Stimulated activated CD8-positive, alpha-beta memory T cell treated with anti-CD3 and anti-CD28 coated beads, Interleukin-12 subunit alpha, Interleukin-12 subunit beta, amount 100 ng/mL, for 4 hours (primary cell): ENCODE measurements at places on chromosomes 1 and 21.

DNA sequence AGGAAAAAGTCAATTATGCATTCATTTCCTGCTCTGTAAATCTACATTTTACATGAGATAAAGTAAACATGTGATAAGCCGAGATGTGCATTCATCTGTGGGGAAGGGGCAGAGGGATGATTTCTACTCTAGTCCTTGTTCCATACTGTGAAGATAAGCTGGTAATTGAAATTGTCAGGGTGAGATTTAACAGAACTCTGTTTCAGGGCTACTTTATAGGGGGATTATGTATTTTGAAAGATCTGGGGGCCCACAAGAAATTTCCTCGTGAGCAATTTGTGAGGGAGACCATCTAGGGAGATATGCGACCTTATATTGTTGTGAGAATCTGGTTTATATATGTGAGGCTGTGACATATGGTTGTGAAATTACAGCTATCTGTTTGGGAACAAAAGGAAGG lies 73.1 kb upstream of the KCNK1 start:
- DNase-seq, result no peak

GRCh38 chr1:226353698-226354525 lies 44.9 kb upstream of the LIN9 start:
- DNase-seq, result no peak

DNA sequence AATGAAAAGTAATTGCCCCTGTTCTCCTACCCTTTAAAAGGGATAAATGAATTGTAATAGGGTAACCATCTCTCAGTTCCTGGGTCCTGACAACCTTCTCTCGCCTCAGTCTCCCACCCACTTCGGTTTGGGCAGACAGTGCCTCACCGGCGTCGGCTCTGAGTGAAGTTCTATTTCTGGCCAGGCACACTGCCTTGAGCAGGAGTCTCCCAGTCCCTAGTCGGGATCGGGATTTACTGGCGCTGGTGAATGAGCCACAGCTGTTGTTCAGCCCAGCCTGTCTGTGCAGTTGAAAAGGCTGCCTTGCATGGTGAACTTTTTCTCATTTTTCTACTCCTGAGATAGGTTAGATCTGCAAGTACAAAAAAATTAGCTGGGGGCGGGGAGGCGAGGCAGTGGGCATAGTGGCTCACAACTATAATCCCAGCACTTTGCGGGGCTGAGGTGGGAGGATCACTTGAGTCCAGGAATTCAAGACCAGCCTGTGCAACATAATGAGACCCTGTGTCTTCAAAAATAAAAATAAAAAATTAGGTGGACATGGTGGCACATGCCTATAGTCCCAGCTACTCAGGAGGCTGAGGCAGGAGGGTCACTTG lies 7.4 kb downstream of the PLEKHM2 start:
- DNase-seq, result no peak

GRCh38 chr1:57007948-57008347 lies 42.1 kb upstream of the C8B start:
- DNase-seq, result no peak

DNA sequence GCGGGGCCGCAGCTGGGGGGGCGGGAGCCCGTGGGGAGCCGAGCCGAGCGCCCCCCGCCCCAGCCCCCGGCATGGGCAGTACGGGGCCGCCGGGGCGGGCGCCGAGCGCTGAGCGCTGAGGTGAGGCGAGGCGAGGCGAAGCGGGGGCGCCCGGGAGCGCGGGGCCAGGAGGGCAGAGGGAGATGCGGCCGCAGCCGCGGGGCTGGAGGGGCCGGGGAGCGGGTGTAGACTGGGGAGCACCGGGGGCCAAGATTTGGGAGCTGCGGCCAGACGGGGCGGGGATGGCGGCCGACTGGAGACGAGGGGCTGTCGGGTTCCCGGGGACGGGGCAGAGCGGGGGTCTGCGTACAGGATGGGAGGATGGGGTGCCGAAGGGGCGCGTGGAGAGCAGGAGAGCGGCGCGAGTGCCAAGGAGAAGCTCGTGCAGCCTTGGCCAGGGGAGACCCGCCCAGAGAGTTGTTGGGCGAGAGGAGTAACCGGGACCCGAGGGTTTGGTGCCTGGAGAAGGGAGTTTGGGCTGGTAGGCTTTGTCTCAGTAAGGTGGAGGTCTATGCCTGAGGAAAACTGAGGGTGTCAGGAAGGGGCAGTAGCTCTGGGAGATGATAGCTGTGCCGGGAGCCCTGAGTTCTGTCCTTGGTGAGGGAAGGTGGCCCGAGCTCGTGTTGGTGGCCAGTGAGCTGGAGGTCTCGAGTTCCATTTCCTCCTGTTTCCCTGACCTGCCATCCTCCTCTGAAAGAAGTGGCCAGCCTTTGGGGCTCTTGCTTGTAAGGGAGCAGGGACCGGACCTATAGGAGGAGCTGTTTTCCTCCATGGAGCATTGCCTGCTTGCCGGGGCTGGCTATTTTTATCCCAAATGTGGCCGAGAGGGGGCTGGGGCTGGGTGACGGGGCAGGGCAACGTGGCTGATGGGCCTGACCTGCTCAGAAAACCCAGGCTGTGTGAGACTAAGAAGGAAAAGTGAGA lies 539 bp downstream of the ATP8B2 start:
- no peak for DNase-seq

DNA sequence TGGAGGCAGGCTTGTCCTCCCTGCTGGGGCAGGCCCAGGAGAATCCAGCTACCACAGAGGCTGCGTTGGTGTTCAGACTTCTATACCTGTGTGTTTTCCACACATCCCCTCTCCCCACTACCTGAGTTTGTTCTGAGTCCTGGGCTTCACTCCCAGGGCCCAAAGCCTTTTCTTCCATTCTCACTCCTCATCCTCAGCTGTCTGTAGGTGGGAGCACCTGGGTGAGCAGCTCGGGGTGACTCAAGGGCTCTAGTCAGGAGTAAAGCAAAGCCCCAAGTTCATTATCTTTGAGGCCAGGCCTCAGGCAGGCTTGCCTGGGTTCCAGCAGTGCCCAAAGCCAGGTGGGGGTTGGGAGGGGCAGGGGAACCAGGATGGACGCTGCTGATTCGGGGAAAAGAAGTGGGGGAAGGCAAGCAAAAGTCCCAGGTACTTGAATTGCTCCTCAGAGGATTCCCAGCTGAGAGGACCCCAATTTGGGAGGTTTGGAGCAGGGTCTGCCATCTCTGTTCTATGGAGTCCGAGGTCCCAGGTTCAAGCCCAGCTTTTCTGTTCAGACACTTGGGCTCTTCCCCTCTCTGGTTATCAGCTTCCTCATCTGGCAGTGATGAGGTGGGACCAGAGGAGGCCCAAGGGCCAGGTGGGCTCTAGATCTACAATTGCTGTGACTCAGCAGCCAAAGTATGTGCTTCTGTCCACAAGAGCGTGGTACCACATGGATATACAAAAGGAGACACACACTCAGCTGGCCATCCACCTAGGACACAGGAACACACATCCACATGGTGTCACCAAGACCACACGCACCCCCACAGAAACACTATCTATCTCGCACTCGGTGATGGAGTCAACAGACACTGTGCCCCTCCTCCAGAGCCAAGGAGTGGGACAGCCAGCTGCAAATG lies 5.8 kb upstream of the PTPN7 start:
- no peak for DNase-seq

- no peak for DNase-seq
Measured at GRCh38 chr1:209425959-209426358, 157.6 kb upstream of the CAMK1G start.

GRCh38 chr1:82483146-82483545 lies 682.4 kb downstream of the ADGRL2 start:
- no peak for DNase-seq

GRCh38 chr1:214425716-214426425 lies 125.5 kb downstream of the PTPN14 start:
- DNase-seq, result no peak

GRCh38 chr1:228107636-228108035 lies 1.5 kb downstream of the MRPL55 start:
- DNase-seq, result no peak

DNA sequence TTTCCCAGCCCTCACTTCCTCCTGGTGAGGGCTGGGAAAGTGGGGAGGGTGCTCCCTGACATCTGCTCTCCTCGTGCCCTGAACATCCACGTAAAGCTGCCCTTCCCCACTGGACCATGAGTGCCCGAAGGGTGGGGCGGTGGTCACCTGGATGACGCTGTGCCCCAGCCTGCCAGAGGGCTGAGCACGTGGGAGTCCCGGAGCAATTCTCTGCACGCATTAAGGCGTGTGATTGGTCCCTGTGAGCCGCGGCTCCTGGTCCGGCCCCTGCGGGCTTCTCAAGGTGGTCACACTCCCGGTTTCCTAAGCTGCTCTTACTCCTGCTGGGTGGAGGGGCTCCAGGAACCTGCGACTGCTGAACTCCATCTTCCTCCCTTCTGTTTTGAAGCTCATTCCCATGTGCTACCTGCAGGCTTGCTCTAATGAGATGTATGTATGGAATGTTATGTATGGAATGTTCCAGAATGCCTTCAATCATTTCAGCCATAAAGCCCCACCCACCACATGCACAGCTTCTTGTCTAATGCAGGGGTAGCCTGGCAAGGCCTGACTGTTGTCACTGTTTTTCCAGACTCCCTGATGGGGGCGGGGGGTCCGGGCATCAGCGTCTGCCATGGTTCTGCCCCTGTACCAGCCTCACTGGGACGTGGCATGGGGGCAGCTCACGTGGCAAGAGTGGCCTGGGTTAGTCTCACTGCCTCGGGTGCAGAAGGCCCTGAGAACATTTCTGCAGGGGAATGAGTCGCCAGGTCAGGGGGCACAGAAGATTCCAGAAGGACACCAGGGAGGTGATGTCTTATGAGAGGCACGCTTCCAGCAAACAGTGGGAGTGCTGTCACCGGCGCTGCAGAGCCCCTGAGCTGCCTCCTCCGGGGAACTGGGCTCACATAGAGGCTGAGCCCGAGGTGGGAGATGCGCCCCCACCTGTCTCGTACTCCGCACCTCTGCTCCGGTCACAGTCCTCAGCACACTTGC lies 19.4 kb downstream of the KRTAP10-1 start:
- no peak for DNase-seq

GRCh38 chr1:70707214-70707613 lies 296.1 kb downstream of the CTH start:
- no peak for DNase-seq

GRCh38 chr1:225462429-225462713 lies 34.5 kb upstream of the LBR start:
- DNase-seq, result no peak

GRCh38 chr21:31349208-31349607 lies 5.1 kb upstream of the TIAM1 start:
- no peak for DNase-seq

DNA sequence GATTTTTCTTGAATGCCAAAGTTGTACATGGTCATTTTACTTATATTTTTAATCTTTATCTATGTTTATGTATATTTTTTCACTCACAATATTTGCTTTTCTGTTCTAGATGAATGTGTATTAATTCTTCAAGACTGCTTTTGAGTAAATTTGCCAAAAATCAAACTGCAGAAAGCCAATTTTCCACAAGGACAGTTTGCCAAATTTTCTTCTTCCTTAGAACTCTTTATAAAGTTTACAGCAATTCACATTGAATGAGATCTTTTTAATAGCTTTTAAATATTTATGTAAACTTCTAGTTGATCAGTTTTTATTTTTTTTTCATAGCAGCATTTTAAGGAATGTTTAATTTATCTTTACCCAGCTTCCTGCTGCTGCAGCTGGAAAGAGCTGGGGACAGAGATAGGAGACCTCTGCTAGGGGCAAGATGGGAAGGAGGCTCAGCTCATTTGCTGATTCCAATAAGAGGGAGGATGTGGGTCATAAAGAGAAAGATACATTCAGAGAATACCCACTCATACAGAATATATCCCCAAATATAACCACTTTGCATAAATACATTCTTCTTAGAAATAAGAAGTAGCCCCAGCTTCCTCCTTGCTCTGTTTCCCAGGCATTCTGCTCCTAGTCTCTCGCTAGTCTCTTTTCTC lies 93.0 kb downstream of the ODF2L start:
- DNase-seq, result no peak

- no peak for DNase-seq
Measured at GRCh38 chr21:29449306-29449950, 150.7 kb downstream of the BACH1 start.
